Bronchus fibroblast of lung (primary cell): ENCODE measurements at places on chromosomes 12 and 14. TPM values are rescaled to one million over a fixed set of nuclear protein-coding genes. Genes with fewer than 3 reads are reported as not detected.

The ALX1 gene
- 0.34 and 0.45 TPM in 2 replicates for total RNA-seq

The TSPAN8 gene
- total RNA-seq: not detected in 2 replicates

The TAS2R9 gene
- total RNA-seq: not detected in 2 replicates

The FAM181A gene
- total RNA-seq: not detected in 2 replicates

The KRT83 gene
- total RNA-seq: not detected in 2 replicates

The GNB3 gene
- 1.3 and 2.2 TPM in 2 replicates for total RNA-seq

The GPRC5A gene
- 6.1 and 7.4 TPM in 2 replicates for total RNA-seq

The CACNA2D4 gene
- 1.0 and 1.7 TPM in 2 replicates for total RNA-seq

The SOAT2 gene
- total RNA-seq: under 0.01 TPM in 1 of 2 replicates, not detected in the other

The TMEM121 gene
- total RNA-seq: 9.1 and 11.4 TPM in 2 replicates

The UNC79 gene
- not detected in 2 replicates for total RNA-seq

The HCAR3 gene
- not detected in 2 replicates for total RNA-seq
